ENCODE measurements at places on chromosomes 5 and 9.

DNA sequence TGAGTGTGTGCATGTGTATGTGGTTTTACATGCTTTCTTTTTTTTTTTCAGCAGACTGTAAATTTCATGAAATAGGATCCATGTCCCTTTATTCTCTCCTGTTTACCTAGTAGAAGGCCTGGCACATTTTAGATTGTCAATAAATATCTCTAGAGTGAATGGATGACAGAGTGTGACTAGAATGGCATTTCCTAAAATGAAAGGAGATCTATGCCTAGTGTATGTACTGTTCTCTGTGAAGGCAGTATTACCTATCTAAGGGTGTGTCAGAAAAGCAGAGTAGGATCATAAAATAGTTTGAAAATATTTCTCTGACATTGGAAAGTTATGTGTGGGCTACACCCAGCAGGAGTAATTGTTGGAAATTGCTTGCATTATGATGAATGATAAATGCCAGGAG lies 1876.0 kb upstream of the C9orf72 start:
- no peak for DNase-seq

DNA sequence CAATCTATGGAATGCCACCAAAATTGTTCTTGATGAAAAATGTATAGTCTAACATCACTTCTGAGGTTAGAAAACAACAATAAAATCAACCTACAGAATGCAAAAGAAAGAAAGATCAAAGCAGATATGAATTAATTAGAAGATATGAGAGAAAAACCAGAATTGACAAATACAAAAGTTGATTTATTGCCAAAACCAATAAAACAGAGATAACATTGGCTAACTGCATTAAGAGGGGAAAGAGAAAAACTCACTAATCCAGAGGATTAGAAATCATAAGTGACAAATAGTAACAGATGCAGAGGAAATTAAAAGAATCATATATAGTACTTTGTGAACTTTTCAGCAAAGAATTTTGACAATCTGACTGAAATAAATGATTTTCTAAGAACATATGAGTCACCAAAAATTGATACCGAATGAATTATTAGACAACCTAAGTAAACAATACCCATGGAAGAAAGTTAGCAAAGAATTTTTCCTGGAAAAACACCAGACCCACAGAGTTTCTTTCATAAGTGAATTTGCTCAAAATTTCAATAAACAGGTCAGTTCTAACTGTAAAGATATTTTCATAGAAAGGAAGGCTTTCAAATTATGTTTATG lies 167.7 kb downstream of the AOPEP start:
- no peak for DNase-seq

DNA sequence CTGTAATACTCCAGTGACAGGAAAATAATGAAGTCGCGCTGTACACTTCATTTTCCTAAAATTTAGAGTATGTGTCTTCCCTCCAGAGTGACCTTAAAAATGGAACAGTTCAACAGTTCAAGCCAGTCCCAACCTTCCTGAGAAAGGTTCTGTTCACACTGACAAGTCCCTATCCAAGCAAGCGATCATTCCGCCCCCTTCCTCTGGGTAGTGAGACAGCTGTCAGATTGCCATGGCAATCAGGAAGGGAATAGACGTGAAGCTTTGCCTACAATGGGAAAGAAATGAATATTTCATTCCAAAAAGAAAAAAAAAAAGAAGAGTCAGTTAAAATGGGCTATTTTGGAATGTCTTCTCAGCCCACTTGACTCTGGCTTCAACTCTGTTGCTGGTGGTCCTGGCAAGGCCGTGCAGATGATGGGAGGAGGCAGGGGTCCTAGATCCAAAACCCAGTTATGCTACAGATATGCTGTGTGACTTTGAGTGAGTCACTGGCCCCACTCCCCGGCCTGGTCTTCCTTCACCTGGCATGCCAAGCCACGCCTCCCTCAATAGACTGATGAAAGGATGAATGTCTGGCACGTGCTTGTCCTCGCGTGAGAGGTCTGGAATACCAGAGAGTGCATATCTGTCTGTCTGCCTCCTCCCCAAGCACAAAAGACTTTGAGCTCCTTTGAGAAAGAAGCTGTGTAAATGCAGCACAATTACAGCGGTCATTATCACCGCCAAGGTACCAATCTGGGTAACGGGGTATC lies 165.8 kb upstream of the WWC1 start:
- DNase-seq: no peak

GRCh38 chr9:134595014-134595413 lies 46.6 kb upstream of the COL5A1 start:
- no peak for DNase-seq

- no peak for DNase-seq
Observed at GRCh38 chr5:2001300-2001699, 118.6 kb upstream of the IRX4 start.

DNA sequence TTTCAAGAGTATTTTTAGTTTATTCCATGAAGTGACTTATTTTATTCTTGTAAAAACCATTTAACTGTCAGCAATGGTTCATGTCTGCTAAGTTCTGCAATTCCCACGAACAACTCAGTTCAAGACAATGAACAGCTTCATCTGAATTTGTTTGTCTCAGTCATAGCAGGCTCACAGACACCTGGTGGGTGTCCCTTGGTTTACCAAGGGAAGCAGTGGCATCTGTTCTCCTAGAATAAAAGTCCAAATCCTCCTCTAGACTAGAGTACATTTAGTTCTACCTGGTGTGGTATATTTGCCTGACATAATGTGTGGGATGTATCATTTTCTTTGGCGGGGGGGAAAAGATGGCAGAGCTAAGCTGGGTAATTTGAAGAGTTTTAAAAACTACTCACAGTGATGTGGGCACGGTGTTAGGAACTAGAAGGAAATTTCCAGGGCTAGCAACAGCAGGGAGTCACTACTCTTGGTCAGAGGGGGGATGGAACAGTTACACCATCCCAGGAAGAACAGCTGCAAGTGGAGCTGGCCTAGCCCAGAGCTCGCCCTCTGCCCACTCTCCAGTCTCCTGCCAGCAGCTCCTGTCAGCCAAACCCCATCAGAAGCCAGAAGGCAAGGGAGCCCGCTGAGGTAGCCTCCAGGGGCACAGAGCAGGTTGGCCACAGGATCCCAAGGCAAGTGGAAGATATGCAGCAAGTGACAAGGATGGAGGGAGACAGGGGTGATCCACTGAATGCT lies 100.3 kb downstream of the PJA2 start:
- DNase-seq: no peak

DNA sequence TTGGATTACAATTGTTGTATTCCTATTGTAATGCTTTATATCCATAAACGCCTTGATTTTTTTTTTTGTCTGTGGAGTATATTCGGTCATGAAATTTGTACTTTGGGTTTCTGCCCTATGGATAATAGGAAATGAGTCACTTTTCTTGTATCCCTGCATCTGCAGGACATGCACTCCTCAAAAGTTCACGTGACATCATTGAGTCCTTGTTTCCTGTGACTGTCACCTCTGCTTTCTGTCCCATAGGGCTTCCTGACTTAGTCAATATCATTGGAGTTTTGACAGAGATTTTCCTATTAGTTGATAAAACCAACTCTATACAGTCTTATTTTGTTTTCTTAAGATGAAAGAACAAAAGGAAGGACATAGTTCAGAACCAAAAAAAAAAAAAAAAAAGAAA lies 356.3 kb downstream of the MAT2B start:
- DNase-seq: no peak

- no peak for DNase-seq
Observed at GRCh38 chr5:116377276-116378006, 197.2 kb downstream of the SEMA6A start.

- no peak for DNase-seq
Observed at GRCh38 chr5:14608169-14608568, 26.6 kb downstream of the OTULINL start.

DNA sequence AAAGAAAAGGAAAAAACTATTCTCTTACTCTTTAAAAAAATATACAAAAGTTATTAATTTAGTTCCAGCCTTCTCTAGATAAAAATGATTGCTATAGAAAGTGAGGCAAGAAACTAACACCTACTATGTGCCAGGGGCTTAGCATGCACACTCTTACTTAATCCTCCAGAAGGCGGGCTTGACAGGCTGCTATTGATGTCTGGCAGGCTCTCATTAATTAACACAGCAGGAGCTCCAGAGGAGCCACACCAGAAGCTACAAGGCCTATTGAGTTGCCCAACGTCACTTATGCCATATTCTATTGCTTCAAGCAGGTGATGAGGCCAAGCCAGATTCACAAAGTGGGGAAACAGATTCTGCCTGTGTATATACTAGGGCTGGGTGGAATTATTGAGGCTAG lies 54.6 kb upstream of the CLINT1 start:
- no peak for DNase-seq

GRCh38 chr9:96015876-96016686 lies 140.6 kb downstream of the ERCC6L2 start:
- no peak for DNase-seq

DNA sequence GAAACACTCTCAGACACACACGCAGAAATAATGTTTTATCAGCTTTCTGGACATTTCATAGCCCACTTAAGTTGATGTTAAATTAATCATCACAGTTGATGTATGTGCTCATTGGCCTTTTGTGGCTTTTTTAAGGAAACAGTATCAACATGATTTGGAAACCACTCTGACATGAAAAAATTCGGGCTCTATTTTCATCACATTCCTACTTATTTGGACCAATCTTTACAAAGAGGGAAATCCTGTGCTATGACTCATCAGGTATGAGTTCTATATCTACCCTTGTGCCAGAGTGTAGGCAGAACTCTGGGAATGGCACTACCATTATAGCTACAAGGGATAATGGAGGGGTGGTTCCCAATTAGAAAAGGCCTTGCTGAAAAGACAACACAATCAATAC lies 388.4 kb upstream of the PTGER4 start:
- DNase-seq: no peak

DNA sequence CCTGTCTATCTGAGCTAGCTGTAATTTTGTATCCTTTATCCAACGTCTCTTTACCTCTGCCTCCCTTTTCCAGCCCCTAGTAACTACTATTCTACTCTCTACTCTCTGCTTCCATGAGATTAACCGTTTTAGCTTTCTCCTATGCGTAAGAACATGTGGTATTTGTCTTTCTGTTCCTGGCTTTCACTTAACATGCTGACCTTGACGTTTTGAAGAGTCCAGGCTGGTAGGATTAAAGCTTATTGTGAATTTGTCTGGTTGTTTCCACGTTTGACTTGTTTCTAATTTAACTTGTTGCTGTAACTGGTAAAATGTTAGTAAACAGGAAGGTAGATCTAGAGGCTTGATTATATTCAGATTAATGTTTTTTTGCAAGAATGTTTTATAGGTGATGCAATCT lies 385.3 kb downstream of the PSAT1 start:
- DNase-seq: no peak

DNA sequence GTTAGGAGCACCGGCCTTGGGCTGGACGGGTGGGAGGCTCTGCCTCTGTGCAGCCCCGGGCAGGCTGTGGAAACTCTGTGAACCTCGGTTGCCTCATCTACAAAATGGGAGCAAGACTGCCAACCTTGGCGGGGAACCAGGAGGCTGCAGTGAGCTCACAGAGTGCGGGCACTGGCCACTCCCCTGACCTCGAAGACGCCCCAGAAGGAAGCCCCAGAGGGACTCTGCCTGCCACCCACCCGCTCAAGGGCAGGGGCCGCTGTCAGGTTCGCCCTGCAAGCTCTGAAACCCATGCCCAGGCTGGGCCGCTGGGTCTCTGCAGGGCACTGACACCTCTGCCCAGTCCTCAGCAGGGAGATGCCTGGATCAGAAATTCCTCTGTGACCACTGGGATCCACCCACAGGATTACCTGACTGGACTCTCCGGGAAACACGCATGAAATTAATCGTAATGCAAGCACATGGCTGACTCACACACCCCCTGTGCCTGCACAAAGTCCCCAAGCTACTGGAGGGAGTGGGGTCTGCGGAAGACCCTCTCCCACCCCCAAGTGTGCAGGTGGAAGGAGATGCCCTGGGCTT lies 7.4 kb downstream of the CCDC187 start:
- no peak for DNase-seq

DNA sequence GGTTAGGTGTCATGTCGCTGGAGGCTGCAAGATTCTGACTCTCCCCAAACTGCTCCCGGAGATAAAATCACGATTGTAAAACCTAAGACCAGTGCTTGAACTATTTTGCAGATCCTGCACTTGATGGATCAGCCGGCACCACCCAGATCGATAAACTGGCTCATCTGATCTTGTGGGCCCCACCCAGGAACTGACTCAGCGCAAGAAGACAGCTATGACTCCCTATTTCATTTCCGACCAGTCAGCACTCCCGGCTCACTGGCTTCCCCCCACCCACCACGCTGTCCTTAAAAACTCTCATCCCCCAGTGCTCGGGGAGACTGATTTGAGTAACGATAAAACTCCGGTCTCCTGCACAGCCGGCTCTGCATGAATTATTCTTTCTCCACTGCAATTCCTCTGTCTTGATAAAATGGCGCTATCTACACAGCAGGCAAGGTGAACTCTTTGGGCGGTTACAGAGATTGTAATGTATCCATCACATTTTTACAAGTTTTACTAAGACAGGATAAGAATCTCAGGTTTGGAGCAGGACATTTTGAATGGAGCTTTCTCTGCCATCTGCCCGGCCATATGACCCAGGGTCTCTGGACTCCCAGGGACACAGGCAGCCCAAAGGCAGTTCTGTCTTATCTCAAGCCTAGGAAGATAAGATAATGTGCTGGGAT lies 10.6 kb upstream of the PPP1R26 start:
- no peak for DNase-seq

GRCh38 chr5:135386886-135387628 lies 12.0 kb downstream of the MACROH2A1 start:
- no peak for DNase-seq

GRCh38 chr9:131330814-131331600 lies 41.5 kb downstream of the PLPP7 start:
- no peak for DNase-seq

- DNase-seq: no peak
Observed at GRCh38 chr5:40503439-40503838, 176.3 kb upstream of the PTGER4 start.

- DNase-seq: no peak
Observed at GRCh38 chr9:80086386-80086785, 514.6 kb downstream of the TLE4 start.

- no peak for DNase-seq
Observed at GRCh38 chr5:14251733-14252132, 108.6 kb downstream of the TRIO start.

- no peak for DNase-seq
Observed at GRCh38 chr5:60903356-60903755, 41.5 kb downstream of the ERCC8 start.

- peak; percentile 12 for DNase-seq
Observed at GRCh38 chr5:140239939-140240700, 62.8 kb downstream of the PFDN1 start.

DNA sequence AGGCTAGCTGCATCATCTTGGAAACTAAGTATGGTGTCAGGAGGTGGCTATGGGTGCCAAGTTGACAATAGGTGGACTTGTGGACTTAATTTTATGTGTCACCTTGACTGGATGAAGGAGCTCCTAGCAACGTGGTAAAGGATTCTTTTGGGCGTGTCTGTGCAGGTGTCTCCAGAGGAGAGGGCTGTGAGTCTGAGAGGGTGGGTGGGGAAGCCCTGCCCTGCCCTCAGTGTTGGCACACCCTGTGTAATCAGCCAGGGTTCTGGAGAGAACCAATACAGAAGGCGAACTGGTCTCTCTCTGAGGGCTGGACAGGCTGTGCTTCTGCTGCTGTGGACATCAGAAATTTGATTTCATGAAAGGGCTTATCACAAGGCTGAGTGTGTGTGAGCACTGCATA lies 61.0 kb downstream of the GTF3C4 start:
- no peak for DNase-seq
